ENCODE measurements at places on chromosomes 5 and 9.

DNA sequence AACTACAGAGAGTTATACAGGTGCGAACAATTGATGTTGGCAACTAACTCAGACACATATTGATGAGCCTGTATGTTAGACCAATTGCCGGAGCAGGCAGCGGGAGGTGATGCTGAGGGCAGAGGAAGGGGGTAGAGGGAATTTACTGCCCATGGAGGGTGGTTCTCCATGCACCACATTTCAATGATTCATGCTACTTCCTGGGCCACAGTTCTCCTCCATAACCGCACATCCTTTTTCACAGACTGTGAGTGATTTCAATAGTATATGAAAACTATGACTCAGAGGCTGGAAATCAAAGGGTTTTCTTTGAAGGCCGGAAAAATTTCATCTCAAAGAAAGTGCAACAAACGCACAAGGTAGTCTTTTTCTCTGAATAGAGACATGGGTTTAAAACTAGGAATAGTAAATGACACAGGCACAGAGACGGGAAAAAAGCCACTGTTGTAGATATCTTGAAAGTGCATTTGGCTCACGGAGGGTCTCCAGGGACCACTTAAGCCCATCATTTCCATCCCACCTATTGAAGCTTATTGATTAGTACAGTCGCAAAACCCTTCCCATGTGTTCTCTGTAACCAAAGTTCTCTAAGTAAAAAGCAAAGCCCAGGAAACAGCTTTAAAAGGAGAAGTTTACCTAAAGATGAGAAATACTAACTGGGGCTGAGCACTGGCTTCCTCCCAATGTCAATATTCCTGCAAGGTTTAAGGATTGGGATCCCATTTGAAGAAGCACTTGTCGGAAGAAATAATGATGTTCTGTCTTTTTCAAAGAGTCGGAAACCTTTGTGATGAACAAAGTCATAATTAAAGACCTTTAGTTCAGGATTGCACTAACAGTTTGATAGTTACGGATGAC lies 28.0 kb upstream of the ADAM19 start:
- DNase-seq, result peak; percentile 65

GRCh38 chr5:180642181-180642775 lies 7.1 kb downstream of the FLT4 start:
- DNase-seq, result no peak

- no peak for DNase-seq
These were observed 47.9 kb upstream of the GABRA6 start for GRCh38 chr5:161637591-161637990.

DNA sequence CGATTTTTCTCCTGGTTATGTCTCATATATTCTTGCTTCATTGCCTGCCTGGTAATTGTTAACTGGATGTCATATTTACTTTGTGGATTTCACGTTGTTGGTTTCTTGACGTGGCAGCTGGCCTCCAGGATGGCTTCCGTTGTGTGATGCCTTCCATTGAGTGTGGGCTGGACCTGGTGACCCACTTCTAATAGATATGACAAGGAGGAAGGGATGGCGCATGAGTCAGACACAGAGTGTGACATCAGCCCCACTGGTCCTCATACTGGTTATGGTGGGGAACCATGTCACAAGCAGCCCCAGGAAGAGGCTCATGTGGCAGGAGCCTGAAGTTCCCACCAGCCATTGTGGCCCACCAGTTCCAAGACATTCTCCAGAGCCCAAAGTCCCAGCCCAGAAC lies 6.4 kb upstream of the PAEP start:
- DNase-seq, result no peak

DNA sequence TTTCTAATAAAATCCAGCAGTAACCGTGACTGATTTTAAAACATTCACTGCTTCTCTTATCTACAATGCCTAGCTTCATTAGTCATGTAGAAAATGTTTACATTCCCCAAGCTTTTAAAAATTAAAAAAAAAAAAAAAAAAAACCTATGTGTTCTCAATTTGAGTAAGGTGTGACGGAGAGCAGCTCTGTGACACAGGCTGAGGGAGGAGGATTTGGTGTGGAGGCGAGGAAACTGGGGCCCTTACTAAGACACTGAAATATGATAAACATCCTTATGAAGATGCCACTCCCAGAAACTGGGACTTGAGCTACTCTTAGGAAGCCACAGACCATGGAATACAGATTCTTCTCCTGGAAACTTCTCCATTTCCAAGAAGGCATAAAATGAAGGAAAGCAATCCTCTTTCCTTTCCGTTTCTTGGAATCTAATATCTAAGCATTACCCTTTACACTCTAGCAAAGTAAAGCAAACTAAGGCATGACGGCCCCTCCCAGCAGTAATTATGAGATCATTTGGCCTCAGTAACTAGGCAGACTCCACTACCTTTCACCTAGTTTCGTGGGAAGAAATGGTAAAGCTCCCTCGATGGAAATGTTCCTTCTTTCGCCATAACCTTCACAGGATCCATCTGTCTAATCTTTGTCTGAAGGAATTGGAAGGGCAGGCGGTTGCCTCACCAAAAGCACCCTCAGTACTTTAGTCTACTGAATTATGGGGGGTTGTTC lies 23.5 kb downstream of the GRAMD2B start:
- no peak for DNase-seq

DNA sequence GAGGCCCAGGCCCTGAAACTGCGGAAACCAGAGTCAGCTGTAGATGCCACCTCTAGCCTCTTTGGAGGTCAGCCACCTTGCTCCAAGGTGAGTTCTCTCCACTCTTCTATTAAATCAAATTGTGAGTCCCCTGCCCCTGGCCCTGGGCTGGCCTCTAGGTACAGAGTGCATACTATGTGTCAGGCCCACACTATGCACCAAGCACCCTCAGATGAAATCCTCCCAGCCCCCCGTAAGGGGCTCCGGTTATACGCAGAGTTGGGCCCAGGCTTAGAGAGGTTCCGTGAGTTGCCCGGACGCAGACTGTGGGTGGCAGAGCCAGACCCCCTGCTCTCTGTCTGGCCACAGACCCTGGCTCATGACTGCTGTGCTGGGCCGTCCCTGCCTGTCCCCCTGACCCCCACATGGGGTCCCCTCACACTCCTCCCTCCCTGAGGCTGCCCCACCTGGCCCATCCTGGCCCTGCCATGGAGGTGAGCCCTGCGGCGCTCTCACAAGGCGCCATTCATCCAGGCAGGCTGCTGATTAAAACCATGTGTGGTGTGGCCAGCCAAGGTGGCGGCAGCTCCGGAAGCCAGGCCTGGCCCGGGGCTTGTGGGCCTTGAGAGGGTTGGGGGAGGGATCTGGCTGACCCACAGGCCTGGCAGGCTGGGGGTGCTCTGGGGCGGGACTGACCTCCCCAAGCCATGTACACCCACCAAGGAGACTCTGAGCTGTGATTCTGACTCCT lies 65.5 kb upstream of the SYNPO start:
- no peak for DNase-seq

- DNase-seq, result no peak
These were observed 147.8 kb downstream of the SLC24A2 start for GRCh38 chr9:19641046-19641445.

DNA sequence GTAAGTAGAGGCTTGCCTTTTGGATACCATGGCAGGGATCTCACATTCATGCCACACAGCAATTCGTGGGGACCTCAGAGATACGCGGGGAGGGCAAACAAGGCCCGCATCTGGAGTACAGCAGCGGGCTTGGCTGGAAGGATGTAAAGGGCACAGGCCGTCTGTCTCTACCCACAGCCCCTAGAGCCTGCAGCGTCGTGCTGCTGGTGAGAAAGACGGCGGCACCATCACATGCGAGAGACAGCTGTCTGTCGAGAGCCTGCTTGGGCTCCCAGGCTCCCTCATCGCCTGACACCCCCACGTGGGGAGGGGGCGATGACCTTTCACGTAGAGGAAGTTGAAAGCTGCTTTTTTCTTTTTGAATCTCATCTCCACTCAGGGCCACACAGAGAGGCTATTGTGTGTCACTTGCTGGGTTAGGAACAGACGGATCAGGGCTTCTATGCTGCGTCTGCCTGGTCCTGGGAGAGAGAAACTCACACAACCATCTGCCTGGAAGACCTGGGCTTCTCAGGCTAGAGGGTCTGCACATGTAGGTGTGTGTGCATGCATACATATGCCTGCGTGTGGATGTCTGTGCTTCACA lies 134.6 kb upstream of the PPP1R26 start:
- no peak for DNase-seq

GRCh38 chr5:157602505-157602904 lies 26.9 kb upstream of the ADAM19 start:
- DNase-seq, result no peak

DNA sequence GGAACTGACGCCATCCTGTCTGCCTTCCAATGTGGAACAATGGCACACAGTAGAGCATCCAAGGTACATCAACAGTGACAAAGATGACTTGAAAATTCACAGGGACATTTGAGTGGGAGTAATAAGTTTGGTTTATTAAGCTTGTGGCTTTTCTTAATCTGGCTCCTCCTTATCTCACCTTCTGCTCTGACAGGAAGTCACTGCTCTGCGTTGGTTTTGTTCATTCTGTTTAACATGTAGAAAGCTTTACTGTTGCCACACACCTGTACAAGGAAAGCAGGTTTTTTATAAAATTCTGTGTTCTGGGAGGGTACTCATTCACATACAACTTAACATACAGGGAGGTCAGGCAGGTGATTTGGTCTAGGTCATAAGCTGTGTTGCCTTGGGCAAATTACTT lies 1.6 kb upstream of the GZMK start:
- DNase-seq, result no peak

DNA sequence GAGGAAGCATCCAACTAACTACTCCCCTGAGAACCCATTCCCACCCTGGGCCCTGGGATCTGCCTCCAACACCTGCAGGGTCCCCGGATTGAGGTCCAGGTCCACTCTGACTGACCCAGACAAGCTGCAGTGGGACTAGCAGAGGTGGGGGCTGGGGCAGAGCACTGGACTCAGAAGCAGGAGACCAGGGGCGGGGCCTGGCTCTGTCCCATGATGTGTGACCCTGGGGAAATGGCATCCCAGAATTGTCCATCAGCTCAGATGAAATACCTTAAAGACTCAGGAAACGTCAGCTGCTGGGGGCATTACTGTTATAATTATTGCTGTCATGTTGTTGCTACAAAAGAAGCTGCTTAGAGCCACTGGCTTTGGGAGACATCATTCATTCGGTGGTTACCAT lies 202.4 kb downstream of the C9orf50 start:
- DNase-seq, result no peak

- DNase-seq, result no peak
These were observed 72.9 kb upstream of the PRLR start for GRCh38 chr5:35303152-35303551.

DNA sequence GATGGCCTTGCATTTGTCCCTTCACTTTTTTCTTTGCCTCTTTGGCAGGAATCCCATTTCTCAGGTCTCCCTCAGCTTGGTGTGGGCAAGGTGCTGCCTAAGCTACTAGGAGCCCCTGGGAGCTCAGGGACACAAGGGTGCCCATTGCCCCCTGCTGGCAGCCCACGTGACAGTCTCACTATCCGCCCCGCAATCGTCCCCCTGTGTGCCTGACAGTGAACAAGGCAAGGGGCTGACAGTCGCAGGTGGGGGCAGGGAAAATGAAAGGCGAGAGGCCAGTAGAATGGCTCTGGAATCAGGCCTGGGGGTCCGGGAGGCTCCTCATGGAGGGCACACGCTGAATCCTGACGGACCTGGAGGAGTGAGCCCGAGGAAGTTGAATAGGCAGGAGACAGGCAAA lies 2.0 kb upstream of the PCDH12 start:
- DNase-seq, result no peak

DNA sequence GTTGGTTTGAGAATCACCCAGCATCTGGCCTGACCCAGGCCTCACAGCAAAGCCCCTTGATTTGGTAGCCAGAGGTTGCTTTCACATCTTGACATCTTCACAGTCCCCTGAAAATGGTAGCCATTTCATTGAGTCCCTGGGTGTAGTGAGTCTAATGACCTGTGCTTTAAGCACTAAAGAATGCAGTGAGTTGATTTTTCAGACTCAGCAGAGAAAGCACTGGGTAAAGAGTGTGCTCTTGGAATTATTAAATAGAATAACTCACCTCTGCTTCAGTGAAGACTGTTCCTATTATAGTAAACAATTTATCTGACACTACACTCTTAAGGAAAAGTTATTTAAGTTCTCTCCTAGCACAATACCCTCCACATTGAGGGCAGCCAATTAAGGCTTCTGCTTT lies 56.2 kb downstream of the PTCD2 start:
- DNase-seq, result no peak

- no peak for DNase-seq
These were observed 71.0 kb downstream of the C5orf15 start for GRCh38 chr5:133897431-133897830.

DNA sequence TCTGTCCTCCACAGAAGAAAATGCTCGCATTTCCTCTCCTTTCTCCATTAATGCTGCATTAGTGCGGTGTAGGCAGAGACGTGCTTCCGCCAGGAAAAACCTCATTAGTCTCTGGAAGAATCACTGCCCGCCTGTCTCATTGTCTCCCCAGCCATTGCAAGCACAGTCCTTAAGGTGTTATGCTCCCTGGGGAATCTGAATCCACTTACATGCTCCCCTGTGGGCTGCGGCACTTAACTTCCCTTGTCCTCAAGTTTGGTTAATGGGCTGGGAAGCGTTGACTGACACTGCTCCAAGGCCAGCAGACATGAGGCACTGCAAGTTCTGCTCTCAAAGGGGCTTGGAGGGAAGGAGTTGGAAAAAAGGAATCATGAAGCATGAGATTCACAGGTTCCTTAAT lies 41.6 kb downstream of the TARS1 start:
- no peak for DNase-seq

DNA sequence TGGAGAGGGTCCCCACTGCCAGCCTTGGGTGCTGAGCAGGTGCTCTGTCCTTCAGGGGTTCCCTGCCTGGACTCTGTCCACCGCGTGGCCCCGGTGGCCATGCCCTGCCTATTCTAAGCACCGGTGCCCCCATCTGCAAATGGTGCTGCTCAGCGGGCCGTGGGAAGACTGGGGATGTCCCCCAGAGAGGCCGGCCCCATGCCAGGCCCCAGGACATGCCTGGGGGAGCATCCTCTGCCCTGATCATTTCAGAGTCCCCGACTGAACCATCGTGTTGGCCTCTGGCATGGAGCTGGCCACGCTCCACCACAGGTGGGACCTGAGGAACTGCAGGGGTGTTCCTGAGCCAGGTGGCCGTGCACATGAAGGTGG lies 64.7 kb downstream of the RXRA start:
- no peak for DNase-seq

GRCh38 chr5:125463466-125464092 lies 717.1 kb upstream of the ZNF608 start:
- no peak for DNase-seq

- no peak for DNase-seq
These were observed 33.7 kb upstream of the BICD2 start for GRCh38 chr9:92798358-92798757.

- DNase-seq, result no peak
These were observed 317.1 kb downstream of the KCTD16 start for GRCh38 chr5:144487761-144488160.

Data from skeletal muscle cell (primary cell).